ENCODE measurements at places on chromosomes 2 and 18. TPM values are rescaled to one million over a fixed set of nuclear protein-coding genes. Genes with fewer than 3 reads are reported as not detected.

DNA sequence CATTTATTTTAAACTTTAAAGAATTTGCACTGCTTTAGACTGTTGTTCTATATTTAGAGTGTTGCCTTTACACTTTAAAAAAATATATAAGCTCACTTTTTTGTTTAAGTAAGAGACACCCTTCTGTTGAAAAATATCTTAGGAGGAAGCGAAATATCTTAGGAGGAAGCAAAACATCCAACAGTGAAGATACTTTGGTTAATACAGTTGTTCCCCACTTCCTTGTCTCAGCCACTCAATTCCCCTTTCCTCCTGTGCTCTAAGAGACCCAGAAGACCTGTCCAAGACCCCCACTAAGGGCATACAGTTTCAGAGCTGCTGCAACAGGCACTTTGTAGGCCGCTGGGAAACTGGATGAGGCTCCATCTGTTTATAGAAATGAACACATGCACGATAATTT is 5.7 kb downstream of the SERPINB8 start:
- DNase-seq, result no peak

DNA sequence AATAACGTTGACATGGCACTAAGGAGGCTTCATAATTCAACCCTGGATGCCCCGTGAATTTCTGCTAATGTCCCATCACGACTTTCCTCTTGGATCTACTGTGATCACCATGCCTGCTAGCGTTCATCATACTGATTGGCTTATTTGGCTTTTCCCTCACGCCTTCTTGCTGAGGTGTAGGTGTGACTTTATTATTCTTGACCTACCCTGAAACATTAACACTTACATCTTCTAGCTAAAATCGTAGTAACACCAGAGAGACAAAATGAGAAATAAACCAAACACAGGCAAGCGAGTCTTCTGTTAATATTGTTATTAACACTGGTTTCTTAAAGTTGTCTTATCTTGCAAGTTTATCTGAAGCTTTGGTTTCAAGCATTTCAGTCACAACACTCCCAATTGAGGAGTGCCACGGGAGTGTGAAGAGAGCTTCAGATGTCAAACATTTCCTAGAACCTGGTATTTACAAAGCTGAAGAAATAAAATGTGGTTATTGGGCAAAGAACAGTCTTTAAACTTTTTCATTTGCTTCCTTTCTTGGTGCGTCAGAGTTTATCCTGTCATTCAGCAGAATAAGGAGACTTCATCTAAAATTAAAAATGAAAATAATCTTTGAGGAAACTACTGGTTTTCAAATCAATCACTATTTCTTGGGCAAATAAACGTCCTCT is 15.4 kb upstream of the STAT1 start:
- no peak for DNase-seq

DNA sequence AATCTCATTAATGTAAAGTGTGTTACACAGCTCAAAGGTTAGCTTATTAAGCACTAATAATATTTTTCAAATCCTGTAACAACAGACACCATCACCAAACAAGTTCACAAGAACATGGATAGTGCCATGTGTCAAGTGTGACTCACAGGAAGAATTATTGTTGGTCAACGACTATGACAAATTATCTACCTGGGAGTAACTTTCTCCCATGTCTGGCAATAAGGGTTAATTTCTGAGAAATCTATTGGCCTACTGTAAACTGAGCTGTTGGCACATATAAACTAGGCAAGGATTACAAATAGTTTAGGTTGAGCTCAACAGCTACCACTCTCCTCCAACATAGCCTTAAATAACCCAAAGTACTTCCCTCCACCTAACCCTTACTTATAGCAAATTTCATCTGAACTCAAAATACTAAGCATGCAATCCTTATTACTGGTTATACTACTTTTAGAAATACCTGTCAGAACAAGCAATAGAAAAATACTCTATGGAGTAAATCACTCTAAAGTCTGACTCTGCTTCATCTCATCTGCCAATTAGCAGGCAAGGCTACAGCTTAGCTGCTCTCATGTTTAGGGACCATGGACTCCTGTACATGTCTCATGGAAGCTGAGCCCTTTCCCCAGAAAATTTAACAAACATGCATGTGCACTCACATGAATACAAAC is 223.0 kb downstream of the NBAS start:
- DNase-seq, result no peak

GRCh38 chr2:8491296-8492027 is 190.4 kb upstream of the ID2 start:
- no peak for DNase-seq

DNA sequence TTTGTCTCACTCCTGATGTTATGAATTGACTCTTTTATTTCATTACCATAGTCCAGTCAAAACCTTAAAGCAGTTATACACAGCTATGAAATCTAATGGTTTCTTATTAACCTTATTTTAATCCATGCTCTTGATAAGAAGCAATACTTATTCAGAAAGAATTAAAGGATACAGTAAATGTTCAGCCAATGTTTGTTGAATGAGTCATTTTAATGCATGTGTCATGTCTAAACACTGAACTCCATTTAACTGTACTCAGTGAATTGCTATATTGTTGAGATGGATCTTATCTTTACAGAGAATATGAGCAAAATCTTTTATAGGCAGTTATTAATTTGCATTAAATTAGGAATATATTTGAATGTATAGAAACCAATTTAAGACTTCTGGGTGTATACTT is 135.1 kb upstream of the TFPI start:
- DNase-seq, result peak; percentile 29

Gene UGT1A10
- not detected for total RNA-seq

Gene FBXO48
- 0.75 TPM for total RNA-seq

Gene IL1RL2
- not detected for total RNA-seq

DNA sequence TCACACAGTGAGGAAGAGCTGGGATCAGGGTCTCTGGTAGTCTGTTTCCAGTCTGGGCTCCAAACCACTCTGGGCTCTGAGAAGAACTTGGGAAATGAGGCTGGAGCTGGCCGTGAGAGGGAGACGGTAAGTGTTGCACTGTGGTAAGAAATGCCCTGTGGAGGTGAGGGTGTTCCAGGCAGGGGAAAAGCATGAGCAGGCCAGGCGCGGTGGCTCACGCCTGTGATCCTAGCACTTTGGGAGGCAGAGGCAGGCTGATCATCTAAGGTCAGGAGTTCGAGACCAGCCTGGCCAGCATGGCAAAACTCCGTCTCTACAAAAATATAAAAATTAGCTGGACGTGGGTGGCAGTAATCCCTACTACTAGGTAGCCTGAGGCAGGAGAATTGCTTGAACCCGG is 14.3 kb upstream of the DES start:
- DNase-seq, result no peak

Gene EFR3B
- total RNA-seq, result 0.18 TPM

- no peak for DNase-seq
These were observed 27.6 kb upstream of the ADAM23 start for GRCh38 chr2:206415618-206416243.

GRCh38 chr18:38025433-38026038 is 459.9 kb upstream of the CELF4 start:
- no peak for DNase-seq

All from HFFc6 (cell line).